ENCODE measurements at places on chromosomes 7 and 10. TPM values are rescaled to one million over a fixed set of nuclear protein-coding genes. Genes with fewer than 3 reads are reported as not detected.

The CSTF2T gene
- total RNA-seq, result 40.8 TPM

The LRRD1 gene
- total RNA-seq, result not detected

The HIF1AN gene
- total RNA-seq, result 55.8 TPM

- H3K36me3 ChIP-seq, result peaks cover 23% of the 10 kb centered on the region
- H3K4me1 ChIP-seq, result peaks cover 15% of the 10 kb centered on the region
- no peak overlapping the region for H3K4me3 ChIP-seq
- no peak overlapping the region for H3K27ac ChIP-seq
- H3K27me3 ChIP-seq, result no peaks in the 10 kb centered on the region
- DNase-seq, result no peak
Measured at GRCh38 chr10:112526906-112527305, 79.9 kb downstream of the VTI1A start.

DNA sequence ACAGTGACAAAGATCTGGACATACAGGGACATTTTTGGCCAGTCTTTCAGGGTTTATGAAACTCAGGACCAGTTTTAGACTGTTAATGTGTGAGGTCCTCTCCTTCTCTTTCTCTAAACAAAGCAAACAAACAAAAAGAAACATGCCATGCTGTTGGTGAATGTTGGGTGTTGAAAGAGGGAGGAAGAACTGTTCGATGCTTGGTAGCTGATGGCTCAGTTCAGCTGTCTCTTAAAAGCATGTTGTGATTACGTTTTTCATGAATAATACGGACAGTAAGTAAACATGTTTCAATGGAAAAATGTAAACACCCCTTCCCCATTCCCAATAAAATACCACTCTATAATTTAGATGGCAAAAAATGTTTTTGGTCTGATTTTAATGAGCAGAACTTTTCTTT lies 219.1 kb downstream of the SEC23IP start:
- no peak for DNase-seq
- H3K4me3 ChIP-seq, result no peak overlapping the region
- no peak overlapping the region for H3K27ac ChIP-seq
- H3K36me3 ChIP-seq, result no peaks in the 10 kb centered on the region
- H3K27me3 ChIP-seq, result peaks cover 13% of the 10 kb centered on the region

- H3K27me3 ChIP-seq, result no peaks in the 10 kb centered on the region
- H3K4me1 ChIP-seq, result peaks cover 48% of the 10 kb centered on the region
- no peak for DNase-seq
- H3K4me3 ChIP-seq, result no peak overlapping the region
Measured at GRCh38 chr7:121166916-121167315, 161.9 kb upstream of the WNT16 start.

DNA sequence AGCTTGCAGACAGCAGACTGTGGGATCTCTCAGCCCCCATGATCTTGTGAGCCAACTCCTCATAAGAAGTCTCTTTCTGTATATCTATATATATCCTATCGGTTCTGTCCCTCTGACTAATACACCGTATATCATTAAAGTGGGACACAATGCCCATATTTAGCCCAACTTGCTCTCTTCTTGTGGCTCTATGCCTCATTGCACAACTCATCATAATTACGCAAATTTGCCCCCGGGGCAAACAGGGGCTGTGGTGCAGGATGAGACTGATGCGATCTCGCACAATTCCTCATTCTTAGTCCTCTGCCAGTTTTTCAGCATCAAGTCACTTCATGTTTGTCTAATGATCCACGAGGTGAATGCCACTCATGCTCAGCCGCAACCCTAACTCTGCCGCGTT lies 183.2 kb downstream of the PRPF18 start:
- H3K4me1 ChIP-seq, result peaks cover 6% of the 10 kb centered on the region
- H3K27ac ChIP-seq, result no peak overlapping the region
- H3K4me3 ChIP-seq, result no peak overlapping the region
- no peaks in the 10 kb centered on the region for H3K36me3 ChIP-seq
- peaks cover 30% of the 10 kb centered on the region for H3K27me3 ChIP-seq

- peaks cover 1% of the 10 kb centered on the region for H3K27me3 ChIP-seq
- no peaks in the 10 kb centered on the region for H3K36me3 ChIP-seq
- H3K27ac ChIP-seq, result no peak overlapping the region
- no peaks in the 10 kb centered on the region for H3K4me1 ChIP-seq
- no peak overlapping the region for H3K4me3 ChIP-seq
Measured at GRCh38 chr10:30158325-30158960, 99.1 kb upstream of the JCAD start.

GRCh38 chr7:107678110-107678753 lies 17.6 kb downstream of the SLC26A4 start:
- H3K27ac ChIP-seq, result peak overlapping the region; percentile 93
- H3K27me3 ChIP-seq, result no peaks in the 10 kb centered on the region
- no peak for DNase-seq
- H3K4me1 ChIP-seq, result peaks cover 26% of the 10 kb centered on the region
- peak overlapping the region; percentile 57 for H3K4me3 ChIP-seq
- no peaks in the 10 kb centered on the region for H3K36me3 ChIP-seq

GRCh38 chr7:129780257-129780973 lies 168.9 kb downstream of the NRF1 start:
- H3K27me3 ChIP-seq, result peaks cover 41% of the 10 kb centered on the region
- H3K4me1 ChIP-seq, result peaks cover 38% of the 10 kb centered on the region
- DNase-seq, result peak; percentile 62
- H3K4me3 ChIP-seq, result peak overlapping the region; percentile 71

DNA sequence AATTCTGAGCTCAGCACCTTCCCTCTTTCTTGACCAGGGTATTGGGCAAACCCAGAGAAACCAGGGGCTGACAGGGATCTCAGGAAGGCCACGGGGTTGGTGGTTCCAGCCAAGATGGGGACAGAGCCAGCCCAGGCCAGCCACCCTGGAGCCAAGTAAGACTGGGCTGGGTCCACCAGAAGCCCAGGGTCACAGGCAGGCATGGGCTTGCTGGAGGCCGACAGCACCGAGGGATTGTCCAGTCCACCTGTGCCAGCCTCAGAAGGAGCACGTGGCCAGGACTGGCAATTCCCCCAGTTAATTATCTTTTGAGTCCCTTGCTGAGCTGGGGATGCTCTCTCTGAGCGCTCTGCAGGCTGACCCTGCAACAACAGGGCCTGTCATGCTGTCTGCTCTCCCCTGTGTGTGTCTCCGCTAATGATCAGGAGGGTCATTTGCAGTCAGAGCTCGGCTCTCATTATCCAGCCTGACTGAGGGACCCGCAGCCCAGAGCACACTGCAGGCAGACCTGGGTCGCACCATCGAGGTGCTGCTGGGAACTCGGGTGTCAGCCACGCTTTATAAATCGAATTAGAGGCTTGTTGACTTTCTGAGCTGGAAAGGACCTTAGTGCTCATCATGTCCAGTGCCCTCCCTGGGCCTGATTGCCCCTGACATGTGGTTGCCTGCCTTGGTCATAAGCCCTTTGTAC lies 69.5 kb upstream of the PPIF start:
- H3K4me3 ChIP-seq, result no peak overlapping the region
- no peak for DNase-seq
- H3K27ac ChIP-seq, result no peak overlapping the region
- peaks cover 42% of the 10 kb centered on the region for H3K36me3 ChIP-seq
- H3K4me1 ChIP-seq, result peaks cover 13% of the 10 kb centered on the region

DNA sequence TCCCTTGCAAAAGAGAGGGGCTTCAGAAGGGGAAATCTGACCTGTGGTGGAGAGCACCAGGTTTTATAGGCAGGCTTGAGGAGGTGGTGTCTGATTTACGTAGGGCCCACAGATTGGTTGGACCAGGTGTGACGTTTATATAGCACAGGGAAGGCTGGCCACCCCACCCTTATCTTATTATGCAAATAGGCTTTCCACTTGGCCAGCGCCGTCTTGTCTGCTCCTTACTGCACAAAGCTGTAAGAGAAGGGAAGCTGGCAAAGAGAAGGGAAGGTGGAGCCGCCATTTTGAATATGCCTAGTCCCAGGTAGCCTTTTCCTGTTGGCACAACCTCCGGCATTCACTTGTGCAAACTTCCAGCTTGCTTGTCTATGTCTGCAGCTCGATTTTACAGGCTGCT lies 221.4 kb downstream of the GATA3 start:
- H3K27me3 ChIP-seq, result peaks cover 3% of the 10 kb centered on the region
- no peak for DNase-seq
- H3K4me1 ChIP-seq, result no peaks in the 10 kb centered on the region
- H3K36me3 ChIP-seq, result no peaks in the 10 kb centered on the region
- H3K4me3 ChIP-seq, result no peak overlapping the region
- no peak overlapping the region for H3K27ac ChIP-seq

DNA sequence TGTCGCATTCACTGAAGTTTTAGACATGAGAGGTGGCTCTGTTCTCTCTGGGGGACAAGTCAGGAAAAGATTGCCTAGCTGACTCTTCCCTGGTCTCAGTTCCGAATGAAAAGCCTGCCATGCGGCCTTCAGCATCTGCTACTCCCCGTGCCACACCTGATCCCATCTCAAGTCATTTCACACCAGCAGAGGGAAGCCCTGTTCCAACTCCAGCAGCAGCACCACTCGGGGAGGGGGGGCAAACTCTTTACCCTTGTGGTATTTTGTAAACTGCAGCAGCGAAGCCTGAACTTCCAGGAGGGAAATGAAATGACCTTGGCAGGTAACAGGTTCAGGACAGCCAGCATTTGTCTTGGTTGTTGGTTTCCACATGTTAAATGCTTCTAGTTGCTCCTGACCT lies 13.8 kb downstream of the LRRC4 start:
- H3K27me3 ChIP-seq, result no peaks in the 10 kb centered on the region
- no peak overlapping the region for H3K4me3 ChIP-seq
- no peak overlapping the region for H3K27ac ChIP-seq

Data from activated B cell treated with CpG ODN at 0.5 μM for 24 hours (primary cell).